ENCODE measurements at places on chromosomes 1 and 21.

DNA sequence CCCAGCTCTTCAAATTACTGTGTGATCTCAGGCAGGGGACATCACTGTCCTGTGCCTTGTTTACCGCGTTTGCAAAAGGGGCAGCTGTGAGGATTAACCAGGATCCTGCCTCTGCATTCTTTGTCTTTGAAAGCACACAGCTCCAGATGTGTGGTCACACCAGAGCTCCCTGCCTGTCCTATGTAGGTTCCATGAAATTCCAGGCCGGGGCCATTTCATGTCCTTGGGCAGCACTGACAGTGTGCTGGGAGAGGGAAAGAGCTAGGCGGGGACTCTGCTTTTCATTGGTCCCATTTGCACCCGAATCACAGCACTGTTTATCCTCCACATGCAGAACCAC, 42.2 kb upstream of the SELENON start:
- no peak for DNase-seq

DNA sequence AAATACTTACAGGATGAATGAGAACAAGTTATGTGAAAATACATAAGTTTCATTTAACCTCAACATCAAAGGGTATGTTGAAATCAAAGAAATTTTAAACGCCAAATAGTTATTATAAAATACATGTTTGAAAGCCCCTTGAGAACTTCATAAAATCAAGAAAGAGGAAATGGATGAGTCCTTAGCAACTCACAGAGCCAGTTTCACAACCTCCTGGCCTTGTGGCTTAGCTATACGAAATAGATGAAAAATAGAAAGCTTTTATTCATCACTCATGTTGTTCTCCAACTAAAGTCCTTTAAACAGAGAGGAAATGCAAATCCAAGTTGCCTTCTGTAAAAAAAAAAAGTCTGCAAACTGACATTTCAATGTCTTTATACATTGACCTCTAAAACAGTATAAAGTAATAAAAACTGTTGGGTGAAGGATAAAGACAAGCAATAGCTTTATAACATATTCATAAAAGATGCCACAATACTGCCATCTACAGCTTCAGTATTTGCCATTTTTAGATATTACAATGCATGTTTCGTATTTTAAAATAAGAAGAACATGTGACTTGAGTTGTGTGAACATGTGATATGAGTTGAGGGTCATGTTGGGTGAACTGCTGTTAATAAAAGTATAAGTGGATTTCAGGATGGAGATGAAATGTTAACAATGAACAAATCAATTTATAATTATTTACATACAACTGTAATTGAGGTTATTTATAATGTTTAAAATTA, 847.8 kb downstream of the MRPL39 start:
- no peak for DNase-seq

- no peak for DNase-seq
Measured at GRCh38 chr1:159765806-159766205, 15.0 kb upstream of the DUSP23 start.

DNA sequence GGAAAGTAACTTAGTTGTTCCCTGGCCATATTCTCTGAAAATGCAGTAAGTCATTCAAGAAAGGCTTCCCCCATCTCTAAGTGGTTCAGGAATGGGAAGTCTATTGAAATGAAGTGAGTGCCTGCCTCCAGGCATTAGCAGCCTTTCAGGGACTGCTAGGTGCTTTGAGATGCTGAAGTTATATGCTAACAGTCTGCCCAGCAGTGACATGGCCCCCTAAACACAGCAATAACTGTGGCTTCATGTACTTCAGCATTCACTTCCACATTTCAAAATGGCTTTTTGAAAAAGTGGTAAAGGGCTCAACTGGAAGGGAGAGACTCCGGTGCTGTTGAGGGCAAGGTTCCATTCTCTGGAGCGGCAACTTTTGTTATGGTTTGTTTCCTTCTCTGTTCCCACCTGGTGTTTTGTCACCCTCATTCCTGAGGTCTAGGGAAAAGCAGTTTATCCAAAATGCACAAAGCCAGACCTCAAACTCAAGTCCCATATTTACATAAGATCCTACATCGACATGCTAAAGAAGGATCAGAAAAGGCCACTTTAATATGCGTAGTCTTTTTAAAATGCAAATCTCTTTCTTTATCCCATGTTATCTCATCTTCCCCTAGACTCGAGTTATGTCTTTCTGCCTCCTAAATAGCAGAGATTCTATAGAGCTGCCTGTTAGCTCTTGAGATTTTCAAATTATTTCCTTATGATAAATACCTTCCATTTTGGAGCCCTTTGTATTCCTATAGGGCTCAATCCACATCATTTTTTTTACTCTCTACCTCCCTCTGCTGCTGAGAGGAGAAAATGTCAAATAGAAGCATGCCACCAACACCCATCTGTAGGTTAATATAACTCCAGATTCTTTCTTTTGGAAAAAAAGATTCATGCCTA, 34.2 kb upstream of the LRRC8C start:
- no peak for DNase-seq

- no peak for DNase-seq
Measured at GRCh38 chr1:233664253-233664652, 50.3 kb downstream of the KCNK1 start.

Data from right renal cortex interstitium (tissue), 3 donors.